Vagina (tissue), 2 donors: ENCODE measurements at places on chromosomes 13 and 19.

GRCh38 chr13:110430391-110431336 lies 123.6 kb downstream of the COL4A2 start:
- DNase-seq, result peak; percentile 75

GRCh38 chr13:49995625-49996101 lies 1.2 kb upstream of the TRIM13 start:
- DNase-seq, result no peak

GRCh38 chr19:47407417-47407774 lies 11.9 kb downstream of the MEIS3 start:
- no peak for DNase-seq

- no peak for DNase-seq
Observed at GRCh38 chr19:31427857-31428256, 78.6 kb upstream of the TSHZ3 start.

DNA sequence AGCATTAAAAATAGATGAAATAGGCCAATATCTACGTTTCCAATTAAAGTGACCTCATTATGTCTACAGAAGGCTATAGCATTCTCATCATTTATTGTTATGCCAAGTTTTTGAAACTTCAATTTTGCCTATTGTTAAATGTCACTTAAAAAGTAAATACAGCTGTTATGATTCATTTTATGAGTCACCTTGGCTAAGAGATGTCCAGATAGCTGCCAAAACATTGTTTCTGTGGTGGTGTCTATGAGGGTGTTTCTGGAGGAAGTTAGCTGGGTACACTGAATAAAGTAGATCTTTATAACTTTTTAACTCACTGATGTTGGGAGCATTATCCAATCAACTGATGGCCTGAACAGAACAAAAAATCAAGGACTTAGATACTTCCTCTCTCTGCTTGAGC lies 1209.7 kb upstream of the PCDH9 start:
- no peak for DNase-seq

- peak; percentile 58 for DNase-seq
Observed at GRCh38 chr13:111914241-111915103, 152.5 kb upstream of the SOX1 start.

DNA sequence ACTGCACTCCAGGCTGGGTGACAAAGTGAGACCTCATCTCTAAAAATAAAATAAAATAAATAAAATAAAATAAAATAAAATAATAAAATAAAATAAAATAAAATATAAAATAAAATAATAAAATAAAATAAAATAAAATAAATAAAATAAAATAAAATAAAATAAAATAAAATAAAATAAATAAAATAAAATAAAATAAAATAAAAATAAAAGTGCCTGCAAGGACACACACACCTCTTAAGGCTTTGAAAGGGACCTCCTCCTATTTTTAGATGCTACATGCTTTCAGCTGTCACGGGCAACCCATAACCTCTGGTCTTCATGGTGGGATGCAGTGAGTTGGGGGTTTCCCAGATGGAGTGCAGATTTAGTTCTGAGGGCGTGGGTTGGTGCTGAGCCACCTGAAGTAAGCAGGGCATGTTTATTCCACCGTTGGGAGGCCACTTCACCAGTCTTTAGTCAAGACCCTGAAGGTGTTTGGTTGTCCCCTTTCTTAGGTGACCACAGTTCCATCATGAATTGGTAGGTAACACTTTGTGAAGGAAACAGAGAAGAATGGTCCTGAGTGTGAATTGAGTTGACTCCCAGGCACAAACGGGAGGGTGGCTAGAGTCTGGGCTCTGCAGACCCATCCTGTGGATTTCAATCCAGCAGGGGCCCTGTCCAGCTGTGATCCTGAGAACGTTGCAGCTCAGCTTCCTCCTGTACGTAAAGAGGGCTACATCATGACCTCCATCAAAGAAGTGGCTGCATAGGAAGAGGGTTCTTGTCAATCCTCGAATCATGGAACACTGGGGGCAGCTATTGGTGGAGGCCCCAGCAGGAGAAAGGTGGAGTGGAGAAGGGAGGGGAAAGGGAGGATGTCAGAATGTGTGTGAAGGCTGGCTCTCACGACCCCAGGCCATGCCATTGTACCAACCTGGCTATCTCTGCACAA lies 234.2 kb downstream of the ZNF536 start:
- peak; percentile 79 for DNase-seq

DNA sequence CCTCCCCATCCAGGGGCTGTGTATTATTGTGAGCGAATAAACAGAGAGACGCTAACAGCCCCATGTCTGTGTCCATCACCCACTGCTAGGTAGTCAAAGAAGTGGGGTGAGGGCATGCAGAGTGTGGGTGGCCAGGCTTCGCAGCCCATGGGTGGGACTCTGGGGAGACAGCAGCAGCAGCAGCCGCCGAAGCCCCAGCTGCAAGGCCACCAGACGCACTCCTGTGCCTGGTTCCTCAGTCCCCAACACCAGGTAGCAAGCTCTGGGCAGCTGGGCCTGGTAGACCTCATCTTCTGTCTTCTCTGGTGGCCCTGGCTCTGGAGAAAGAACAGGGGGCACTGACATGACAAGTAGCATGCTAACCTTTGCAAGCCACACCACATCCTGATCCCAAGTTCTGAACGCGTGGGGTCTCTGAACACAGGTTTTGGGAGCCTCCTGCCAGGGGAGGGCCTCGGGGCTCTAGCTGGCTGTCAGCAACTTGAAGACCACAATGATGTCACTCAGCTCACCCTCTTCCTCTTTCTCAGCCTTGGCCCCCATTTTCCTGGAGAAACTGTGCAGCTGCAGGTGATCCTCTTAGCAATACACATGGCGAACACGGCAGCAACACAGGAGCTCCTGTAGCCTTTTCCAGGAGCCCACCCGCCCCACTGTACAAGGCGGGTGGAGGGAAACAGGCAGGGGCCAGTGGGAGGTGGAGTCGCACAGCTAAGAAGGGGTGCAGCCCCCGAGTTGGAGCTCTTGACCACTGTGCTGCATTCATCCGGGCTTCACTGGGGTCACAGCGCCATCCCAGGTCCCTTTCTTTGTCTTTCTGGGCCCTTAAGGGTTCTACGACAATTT lies 5.8 kb downstream of the FUZ start:
- no peak for DNase-seq

- no peak for DNase-seq
Observed at GRCh38 chr13:75224053-75224742, 257.8 kb downstream of the TBC1D4 start.

DNA sequence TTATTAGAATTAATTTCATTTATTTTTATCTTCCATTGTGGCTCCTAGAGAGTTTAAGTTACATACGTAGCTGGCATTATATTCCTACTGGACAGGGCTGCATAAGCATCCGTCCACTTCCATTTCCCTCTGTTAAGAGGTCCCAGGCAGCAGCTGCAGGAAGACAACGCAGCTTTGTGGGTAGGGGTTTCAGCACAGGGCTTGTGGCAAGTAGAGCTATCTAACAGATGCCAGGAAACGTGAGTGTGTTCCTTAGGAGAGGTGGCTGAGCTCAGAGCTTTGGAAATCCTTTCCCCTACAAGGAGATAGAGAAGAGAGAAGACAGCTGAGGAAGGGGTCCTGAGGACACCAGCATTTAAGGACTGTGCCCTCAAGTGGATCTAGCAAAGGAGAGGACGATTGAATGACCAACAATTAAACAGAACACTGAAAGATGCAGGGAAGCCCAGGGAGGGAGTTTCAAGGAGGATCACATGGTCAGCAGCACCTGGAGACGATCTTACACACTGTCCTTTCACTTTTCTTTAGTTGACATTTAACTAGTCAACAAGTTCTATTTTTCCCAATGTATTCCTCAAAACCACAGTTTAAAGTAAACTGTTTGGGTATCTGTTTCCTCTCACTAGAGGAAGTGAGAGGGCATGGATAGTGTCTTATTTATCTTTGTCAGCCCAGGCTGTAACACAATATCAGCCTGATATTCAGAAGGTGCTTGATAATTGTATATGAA lies 2.3 kb upstream of the N4BP2L1 start:
- DNase-seq, result no peak

GRCh38 chr19:38900202-38900629 lies 447 bp downstream of the NFKBIB start:
- no peak for DNase-seq

- DNase-seq, result no peak
Observed at GRCh38 chr19:48403606-48404005, 10.1 kb downstream of the GRIN2D start.

- DNase-seq, result no peak
Observed at GRCh38 chr13:113275387-113275786, 21.7 kb upstream of the LAMP1 start.

GRCh38 chr13:111344471-111345191 lies 24.2 kb downstream of the TEX29 start:
- peak; percentile 69 for DNase-seq

DNA sequence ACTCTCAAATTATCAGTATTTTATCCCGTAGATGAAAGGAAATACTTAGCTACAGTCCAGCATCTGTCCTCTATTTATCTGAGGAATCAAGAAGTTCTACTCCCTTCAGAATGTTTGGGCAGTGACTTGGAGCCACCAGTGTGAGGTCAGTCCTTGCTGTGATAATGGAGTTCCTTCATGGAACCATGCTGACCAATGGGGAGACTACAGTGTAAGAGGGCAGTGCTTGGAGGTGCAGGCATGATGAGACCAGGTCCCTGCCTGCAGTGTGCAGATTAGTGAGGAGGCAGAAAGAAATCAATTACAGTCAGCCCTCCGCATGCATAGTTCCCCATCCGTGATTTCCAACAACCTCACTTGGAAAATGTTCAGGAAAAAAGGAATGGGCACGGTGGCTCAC lies at the start of gene C19orf18:
C19orf18 (minus strand) TSS at position 101 of the 400 bp plus-strand sequence. CDS start 102 bp downstream, outside the sequence.
- no peak for DNase-seq

DNA sequence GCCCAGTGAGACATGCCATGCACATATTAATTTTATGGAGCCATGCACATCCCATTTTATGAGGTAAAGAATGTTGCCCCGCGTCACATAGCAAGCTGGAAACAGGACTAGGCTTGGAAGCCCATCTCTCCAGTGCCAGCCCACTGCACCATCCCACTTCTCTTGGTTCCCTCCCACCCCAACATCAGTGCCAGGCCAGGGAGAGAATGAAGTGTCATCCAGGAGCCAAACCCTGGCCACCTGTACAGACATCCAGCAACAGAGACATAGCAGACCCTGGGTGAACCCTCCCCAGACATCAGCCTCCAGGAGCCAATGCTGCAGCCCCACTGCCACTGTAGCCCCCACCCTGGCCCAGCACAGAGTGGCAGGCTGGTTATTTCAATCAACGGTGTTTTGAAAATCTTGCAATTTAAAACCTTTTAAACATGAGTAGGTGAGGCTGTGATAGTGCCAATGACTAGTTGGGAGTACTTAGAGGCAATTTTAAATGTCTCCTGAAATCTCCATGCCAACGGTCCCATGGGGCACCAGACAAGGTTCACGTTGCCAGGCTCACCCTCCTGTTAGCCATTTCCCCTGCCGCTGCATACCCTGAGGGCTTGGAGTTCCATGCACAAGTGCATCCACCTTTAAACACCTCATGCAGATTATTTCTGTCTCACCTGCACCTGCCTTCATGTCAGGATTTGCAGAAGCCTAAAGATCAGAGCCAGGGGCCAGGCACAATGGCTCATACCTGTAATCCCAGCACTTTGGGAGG lies 34.7 kb downstream of the VSTM2B start:
- DNase-seq, result peak; percentile 58

DNA sequence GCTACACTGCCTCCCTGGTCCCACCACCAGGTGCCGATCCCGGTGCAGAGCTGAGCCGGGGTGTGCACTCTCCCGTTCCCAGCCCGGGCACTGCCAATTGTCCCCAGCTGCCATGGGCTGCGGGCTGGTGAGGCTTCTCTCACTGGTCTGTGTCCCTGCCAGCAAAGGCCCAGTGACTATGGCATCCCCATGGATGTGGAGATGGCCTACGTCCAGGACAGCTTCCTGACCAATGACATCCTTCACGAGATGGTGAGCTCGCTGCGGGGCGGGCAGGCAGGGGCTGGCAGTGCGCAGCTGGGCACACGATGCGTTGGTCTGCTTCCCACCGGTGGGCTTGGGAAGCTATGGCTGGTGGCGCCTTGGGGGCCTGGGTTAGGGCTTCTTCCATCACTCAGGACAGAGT lies 14.6 kb downstream of the MPND start:
- DNase-seq, result no peak

DNA sequence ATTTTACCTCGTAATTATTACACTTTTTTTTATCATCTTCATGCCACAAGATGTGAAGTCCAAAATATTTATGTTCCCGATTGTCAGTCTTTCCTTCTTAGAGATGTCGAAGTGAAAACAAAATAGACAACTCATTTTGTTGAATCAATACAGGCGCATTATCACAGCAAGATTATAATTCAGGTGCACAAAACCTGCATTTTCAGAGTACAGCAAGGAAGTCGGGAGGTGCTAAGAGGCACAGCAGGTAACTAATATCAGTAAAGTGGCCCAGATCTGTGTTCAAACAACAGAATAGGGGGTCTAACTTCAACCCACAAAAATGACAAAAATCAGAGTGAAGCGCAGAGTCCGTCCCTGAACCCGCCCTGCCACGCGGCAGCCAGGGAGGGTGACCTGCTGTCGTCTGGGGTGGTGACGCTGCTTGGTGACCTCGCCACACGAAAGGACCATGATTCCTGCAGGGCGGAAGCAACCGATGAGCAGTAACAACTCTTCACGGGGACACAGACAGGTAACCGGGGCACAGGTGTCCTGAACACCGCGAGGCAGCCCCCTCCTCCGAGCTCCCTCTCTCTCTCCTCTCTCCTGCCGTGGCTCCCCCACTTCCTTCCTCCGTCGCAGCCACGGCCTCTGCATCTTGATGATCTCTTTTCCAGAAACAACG lies 50.9 kb upstream of the SPACA7 start:
- no peak for DNase-seq

DNA sequence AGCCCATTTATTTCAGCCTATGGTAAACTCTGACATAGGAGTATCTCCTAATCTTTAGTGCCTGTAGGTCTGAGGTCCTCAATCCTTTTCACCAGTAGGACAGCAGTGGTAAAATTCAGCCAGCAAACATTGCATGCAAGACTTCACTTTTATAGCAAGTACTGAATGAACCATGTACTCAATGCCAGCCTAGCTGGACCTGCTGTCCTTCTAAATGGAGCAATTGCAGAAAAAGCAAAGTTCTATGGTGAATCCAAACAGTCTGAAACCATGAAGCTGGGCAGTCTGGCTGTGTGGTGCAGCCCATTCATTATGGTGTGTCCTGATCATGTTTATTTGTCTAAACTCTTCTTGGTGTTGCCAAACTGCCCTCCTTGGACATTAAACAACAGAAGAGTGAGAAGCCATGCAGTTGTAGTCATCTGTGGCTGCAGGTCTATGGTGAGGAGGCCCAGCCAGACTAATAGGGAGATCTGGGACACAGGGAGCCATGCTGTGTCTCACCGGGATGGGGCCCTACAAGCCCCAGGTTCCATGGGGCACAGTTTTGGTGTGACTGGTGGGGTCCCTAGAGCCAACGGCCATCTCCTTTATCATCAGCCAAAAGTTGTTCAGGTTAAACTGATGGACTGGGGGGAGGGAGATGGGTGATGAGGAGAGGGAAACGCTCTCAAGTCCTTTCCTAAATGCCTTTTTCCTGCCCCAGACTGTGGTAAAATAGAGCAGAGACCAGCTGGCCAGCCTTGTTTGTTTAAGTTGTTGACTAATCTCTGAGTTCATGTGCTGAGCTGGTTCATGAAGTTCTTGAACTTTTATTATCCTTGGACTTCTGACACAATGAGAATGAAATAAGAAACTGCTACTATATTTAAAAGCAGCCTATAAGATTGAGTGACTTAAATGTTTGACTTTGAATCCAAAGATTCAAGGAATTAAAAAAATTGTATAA lies 20.6 kb upstream of the TNFSF11 start:
- DNase-seq, result no peak
